ENCODE measurements at places on chromosomes 13 and 19.

DNA sequence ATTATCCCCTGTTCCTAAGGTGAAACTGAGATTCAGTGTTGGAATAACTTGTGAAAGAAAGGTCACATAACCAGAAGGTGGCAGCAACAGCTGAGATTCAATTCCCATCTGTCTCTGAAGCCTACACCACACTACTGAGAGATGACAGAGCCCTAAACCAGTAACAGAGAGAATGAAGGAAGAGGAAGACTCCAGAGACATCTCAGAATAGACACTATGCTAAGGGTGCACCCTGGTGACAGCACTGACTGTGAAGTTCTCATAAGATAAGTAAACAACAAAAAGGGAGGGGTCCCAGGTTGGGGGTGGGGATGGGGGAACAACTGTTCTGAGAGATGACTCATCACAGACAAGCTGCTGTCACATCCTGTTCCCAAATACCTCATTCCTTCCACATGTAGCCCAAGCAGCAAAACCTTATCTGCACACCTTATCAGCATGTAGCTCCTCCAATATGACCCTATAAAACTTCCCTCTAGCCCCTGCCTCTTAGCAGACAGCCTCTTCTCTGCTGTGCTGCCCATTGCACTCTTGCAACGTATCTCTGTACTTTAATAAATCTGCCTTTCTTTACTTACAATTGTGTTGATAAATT lies 46.5 kb downstream of the UTP14C start:
- no peak for DNase-seq

GRCh38 chr13:30323524-30323923 lies 16.2 kb upstream of the KATNAL1 start:
- no peak for DNase-seq

DNA sequence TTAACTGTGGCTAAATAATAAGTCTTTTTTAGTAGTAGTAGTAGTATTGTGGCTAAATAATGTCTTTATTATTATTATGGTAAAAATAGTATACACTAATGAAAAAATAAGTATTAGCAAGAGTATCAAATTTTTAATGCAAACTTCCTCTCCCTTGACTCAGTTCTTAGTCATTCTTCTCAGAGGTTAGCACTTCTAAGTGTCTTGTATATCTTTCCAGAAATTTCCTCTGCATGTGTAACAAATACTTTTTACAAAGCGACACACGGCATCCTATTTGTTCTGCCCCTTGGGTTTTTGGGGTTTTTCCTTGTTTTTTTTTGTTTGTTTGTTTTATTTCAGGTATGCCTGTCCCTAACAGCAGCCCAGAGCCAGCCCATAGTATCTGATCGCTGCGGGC lies 20.9 kb downstream of the SIN3B start:
- no peak for DNase-seq

DNA sequence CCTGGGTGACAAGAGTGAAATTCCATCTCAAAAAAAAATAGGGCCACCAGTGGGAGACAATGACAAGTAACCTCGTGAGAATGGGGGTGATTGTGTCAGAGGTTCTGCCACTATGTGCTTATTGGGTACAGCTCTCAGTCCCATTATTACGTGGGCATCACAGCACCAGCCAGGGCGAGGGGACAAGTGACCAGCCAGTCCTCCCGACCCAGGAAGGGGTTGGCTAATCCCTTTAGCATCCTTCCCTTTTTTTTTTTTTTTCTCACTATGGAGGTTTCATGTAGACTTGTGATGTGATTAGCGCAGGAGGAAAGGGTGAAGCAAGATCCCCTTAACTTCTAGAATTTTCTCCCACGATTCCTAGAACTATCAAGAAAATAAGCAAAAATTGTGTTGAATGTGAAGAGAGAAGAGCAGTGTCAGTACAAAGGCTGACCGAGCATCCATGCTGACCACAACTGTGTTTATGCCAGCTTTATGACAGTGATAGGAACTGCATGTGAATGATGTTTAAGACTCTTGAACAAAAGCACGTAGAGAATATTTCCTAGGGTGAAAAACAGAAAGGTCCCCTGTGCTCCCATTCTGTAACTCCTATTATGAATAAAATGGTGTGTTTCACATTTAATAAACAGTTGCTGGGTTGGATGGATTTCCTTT lies 50.0 kb downstream of the ALOX5AP start:
- DNase-seq = no peak

GRCh38 chr19:36183245-36183628 lies 31.0 kb upstream of the COX7A1 start:
- DNase-seq = no peak

- no peak for DNase-seq
Measured at GRCh38 chr13:38348861-38349389, 726 bp upstream of the UFM1 start.

DNA sequence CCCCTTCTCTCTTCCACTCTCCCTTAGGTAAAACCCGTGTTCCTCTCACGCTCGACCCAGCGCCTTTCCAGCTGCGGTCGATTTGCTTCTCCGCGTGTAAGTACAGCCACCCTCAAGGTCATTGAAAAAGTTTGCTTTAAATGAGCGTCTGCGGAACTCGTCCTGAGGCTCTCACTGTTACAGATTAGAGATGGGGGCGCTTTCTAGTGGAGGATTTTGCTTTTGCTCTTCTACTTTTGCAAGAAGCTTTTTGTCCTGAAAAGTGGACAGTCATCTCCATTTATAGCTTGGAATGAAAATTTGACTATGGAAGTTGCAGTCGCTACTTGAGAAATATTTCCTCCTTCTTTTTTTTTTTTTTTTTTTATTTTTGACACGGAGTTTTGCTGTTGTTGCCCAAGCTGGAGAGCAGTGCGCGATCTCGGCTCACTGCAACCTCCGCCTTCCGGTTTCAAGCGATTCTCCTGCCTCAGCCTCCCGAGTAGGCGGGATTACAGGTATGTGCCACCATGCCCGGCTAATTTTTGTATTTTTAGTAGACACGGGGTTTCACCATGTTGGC lies 595 bp upstream of the RAB20 start:
- no peak for DNase-seq

All from cerebellar nuclear complex (tissue), 1 donor.